CD8-positive, alpha-beta memory T cell (primary cell): ENCODE measurements at places on chromosomes 7 and 10.

DNA sequence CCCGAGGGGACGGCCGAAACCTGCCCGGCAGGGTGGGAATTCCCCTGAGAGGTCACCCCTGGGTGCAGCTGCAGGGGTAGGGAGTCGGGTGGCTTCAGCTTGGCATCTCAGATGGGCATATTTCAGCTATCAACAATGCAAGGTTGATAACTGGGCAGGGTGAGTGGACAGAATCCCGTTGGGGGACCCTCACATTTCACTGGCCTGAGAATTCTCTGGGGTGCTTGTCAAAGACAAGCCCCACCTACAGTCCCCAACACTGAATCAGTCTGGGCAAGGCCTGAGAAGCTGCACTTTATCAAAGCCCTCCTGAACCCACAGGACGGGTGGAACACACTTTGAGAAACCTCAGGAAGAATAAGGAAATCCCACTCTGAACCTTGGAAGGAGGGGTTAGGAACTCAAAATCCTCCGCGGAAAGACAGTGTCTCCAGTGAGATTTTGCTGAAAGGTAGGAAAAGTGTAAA is 3.1 kb downstream of the RGS10 start:
- DNase-seq: no peak

DNA sequence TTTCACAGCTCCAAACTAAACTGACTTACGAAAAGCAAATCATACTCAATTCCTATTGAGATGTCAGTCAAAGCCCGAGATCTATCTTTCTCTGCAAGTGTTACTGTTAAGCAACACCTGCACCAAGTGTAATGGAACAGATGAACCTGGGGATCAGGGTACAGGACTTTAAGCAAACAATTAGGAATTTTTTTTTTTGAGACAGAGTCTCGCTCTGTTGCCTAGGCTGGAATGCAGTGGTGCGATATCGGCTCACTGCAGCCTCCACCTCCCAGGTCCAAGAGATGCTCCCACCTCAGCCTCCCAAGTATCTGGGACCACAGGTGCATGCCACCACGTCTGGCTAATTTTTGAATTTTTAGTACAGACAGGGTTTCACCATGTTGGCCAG is 14.9 kb downstream of the YWHAG start:
- no peak for DNase-seq

DNA sequence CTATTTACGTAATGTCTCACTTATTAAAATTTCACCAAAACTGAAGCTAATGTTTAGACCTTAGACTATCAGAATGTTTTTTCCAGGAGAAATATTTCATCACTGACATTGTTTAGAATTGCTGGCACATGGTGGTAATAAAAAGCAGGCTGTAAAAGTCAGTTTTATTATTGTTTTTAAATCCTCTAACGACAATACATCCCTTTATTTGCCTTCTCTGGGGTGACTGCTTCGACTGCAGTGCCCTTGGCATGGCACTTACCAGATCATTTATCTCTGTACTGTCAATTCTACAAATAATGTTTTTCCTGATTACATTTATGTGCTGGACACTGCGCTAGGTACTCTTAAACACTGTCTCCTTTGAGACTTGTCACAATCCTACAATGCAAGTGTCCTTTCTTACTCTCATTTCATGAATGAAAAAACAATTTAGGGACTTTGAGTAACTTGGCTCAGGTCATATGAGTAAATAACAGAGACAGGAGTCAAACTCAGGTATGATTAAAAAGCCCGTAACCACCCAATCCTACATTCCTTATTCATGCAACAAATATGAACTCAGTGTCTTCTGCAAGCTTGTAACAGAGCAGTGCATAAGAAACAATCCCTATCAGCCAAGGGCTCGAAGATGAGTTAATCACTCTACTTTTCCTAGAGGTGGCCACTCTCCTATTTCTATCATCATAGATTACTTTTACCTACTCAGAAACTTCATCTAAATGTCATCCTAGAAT is 5.6 kb upstream of the ING3 start:
- no peak for DNase-seq

GRCh38 chr10:74156919-74157289 is 5.9 kb downstream of the ADK start:
- DNase-seq: no peak

GRCh38 chr10:70982443-70982842 is 94.1 kb upstream of the PCBD1 start:
- no peak for DNase-seq

DNA sequence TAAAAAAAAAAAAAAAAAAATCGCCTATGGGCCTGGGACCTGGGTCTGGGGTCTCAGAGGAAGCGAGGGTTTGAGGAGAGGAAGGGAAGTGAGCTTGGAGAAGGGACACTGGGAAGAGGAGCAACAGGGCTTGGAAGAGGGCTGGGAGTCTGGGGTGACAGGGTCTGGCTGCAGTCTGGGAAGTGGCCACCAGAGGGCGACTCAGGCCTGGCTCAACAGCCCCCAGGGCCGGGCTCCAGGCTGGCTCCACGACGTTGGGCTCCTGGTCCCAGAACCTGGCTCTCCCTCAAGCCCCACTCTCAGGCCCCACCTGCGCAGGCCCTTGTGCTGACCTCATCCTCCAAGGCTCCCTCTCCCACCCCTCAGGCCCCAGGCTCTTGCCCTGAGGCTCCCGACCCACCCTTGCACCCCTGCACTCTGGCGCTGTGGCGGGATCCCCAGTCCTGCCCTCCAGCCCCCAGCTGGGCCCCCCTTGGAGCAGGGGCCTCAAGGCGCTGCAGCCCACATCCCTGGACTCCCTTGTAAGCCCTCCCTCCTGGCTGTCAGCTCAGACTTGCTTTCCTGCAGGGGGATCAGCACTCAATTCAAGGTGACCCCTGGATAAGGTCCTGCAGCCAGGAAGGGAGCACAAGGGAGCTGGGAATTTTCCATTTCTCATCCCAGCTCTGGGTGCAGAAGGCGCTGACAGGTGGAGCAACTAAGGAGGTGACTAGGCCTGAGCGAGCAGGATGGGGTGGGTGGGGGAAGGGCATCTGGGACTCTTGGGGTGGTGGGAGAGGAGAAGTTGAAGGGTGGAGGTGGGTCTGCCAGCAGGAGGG is 5.4 kb upstream of the SPACDR start:
- DNase-seq: peak; percentile 86

GRCh38 chr7:138186951-138187351 is 110.7 kb downstream of the AKR1D1 start:
- no peak for DNase-seq

- no peak for DNase-seq
These were observed 989.3 kb downstream of the LRMDA start for GRCh38 chr10:76420725-76421124.

GRCh38 chr10:8544057-8544380 is 489.5 kb downstream of the GATA3 start:
- DNase-seq: no peak

DNA sequence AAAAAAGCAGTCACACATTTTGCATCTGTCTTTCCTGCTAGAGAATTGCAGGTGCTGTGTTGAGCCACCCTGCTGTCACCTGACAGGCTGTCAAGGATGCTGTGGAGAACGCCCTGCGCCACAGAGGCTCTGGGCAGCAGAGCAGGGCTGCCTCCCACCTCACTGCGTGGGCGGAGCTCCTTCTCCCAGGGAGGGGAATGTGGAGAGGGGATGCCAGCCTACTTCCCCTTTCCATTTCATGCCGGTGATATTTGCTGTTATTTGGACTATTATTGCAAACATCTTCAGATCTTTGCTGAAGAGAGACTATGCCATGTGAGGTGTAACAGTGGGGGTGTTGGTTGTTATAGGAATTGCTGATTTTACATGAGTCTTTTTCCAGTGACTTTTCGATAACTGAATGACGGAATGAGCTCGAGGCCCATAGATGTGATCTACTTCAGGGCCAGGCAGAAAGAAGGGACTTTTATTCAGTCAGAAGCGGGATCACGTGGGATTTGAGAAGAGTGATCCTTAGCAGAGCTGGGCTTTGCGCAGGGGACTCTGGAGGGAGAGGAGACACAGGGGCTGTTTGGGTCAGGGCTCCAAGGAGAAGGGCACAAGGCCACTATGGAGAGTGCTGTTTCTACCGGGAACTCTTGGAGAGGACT is 13.6 kb upstream of the PRKAG2 start:
- DNase-seq: no peak

DNA sequence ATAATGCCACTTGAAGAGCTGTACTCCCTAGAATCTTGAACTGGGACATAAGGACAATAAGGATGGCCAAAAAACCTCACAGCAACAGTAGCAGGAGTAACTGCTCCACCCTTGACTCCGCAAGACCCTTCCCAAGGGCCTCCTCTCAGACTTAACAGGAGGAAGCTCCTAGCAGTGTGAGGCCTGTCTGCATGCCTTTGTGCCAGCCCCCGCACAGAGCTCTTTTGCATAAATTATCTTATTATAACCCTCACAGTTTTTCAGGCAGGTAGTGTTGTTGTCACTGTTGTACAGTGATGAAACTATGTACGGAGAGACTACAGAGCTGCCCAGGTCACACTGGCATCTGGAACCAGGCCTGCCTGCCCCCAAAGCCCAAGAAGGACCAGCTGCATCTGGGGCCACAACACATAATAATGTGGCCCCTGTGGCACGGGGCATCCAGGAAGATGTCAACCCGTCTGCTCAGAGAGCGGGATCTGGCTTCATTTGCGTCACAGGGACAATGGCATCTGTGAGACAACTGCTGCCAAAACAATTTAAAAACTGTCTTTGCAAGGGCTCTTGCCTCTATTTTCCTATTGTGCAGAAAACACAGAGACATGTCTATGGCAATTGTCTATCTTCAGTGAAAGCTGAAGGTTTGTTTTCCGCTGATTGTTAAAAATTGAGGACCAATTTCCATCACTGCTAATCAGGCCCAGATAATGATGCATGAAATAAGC is 249.3 kb upstream of the GRB10 start:
- DNase-seq: no peak
